ENCODE measurements at places on chromosomes 1 and 21.
A peak's percentile ranks its signal among the peaks of the same experiment; 100 is the strongest.

DNA sequence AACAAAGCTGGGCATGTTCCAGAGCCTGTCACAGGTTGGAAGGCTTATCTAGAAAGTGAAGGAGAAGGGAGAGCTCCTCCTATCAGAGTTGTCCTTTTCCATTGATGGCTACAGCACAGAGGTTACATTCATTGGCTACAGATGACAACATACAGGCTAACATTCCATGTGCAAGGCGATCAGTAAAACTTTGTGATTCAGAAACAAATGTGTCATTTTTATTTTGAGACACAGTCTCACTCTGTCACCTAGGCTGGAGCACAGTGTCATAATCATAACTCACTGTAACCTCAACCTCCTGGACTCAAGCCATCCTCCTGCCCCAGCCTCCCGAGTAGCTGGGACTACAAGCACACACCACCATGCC is 32.6 kb downstream of the TRIM67 start:
- no peak for DNase-seq

- no peak for DNase-seq
Measured at GRCh38 chr1:61372944-61373343, 290.6 kb downstream of the NFIA start.

DNA sequence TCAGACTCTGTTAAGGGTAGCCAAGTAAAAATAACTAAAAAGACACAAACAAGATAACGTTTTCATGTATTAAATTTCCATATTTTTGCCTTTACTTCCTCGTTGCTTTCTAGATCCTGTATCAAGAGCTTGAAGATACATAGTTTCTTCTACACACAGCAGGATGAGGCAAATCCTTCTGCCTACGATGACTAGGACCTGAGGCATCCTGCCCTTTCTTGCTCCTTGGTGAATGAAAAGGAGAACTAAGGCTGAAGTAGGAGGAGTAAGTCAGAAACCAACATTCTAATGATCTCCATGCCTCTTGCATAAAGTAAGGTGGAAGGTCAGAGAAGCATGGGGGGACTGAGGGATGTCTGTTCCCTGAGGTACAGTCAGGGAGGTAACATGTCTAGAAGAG is 102.6 kb downstream of the GPATCH2 start:
- DNase-seq, result no peak

DNA sequence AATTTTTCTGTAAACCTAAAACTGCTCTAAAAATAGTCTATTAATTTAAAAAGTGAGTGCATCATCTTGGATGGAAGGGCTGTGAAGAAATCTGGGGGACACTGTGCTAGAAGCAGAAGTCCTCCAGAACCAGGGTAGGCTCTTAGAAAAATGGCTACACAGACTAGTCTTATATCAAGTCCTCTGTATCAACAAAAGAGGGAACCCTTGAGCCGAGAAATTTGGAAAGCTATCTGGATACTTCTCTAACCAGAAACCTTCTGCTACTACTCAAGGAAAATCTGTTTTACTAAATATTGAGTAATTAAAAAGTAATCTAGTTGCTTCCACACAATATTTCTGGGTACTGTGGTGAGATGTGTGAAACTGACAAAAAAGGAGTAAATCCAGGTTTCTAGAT is 92.1 kb downstream of the WDR3 start:
- DNase-seq, result no peak

DNA sequence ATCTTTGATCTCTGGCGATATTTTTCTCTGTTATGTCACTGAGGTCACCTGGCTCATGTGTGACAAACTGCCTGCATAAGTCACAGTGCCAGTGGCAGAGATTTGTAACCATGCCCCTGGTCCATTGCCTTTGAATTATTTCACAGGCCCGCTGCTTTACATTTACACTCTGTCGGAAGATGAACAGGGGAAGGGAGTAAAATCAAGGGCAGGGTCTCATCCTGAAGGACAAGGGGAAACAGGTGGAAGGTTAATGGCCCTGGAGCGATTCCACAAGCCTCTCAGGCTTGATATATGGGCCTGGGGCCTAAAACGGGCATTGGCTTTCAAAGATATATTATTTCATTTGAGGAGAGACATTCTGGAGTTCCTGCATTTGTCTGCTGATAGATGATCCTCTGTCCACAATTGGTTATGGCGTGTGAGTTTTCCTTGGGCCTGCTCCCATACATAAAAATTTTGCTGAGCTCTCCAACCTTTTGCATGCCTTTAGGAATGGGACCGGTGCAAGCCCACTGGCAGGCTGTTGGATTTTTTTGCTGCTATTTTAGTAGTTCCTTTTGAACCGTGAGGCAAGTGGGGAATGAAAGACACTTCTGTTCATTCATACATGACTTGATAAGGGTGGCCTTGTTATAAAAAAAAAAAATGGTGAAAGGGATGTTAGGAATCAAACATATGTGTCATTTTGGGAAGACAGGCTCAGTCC is 51.9 kb downstream of the NR5A2 start:
- no peak for DNase-seq

DNA sequence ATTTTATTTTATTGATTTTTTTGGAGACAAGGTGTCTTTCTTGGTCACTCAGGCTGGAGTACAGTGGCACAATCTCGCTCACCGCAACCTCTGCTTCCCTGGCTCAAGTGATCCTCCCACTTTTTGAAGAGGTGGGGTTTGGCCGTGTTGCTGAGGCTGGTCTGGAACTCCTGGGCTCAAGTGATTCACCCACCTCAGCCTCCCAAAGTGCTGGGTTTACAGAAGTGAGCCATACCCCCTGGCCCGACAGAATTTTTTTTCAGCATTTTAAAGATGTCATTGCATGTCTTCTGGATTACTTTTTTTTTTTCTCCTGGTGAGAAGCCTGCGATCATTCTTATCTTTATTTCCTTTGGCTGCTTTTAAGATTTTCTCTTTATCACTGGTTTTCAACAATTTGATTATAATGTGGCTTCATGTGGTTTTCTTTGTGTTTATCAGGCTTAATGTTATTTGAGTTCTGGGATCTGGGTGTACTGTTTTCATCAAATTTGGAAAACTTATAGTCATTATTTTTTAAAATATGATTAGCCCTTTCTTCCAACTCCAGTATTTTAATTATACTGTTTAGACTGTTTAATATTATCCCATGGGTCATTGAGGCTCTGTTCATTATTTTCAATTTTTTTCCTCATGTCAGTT is 23.1 kb upstream of the PTBP2 start:
- no peak for DNase-seq

DNA sequence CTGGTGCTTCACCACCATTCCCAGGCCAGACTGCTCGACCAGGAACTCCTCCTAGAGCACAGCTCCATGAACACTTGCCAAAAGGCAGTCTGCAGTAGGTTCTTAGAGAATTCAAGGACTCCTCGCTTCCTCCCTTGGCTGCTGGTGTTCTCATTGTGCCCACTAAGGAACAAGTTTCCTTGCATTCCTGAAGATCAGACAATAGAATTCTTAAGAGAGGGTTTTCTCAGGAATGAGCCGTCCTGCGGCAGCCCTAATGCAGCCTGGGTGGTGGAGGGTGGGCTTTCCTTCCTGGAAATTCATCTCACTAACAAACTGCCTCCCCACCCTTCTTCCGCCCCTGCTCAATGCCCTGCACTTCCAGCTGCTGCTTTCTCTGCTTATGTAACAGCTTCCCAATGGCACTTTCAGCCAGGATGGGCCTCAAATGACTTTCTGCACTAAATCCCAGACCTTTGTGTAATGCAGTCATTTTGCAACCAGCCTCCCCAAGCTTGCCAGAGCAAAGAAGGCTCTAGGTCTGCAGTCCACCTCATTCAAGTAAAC is 287.9 kb downstream of the PLPP3 start:
- no peak for DNase-seq

DNA sequence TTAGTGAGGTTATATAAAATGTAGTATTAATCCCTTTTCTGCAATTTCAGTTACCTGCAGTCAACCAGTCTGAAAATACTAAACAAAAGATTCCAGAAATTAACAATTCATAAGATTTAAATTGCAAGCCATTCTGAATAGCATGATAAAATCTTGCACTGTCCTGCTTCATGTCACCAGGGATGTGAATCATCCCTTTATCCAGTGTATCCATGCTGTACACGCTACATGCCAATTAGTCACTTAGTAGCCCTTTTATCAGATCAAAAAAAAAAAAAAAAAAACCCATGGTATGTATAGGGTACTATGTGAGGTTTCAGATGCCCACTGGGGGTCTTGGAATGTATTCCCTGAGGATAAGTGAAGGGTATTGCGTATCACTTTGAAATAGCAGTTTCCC is 191.3 kb upstream of the HP1BP3 start:
- no peak for DNase-seq

- DNase-seq, result no peak
Measured at GRCh38 chr1:53324321-53324720, 3.5 kb downstream of the LRP8 start.

GRCh38 chr1:94734963-94735901 is 84.9 kb upstream of the SLC44A3 start:
- peak; percentile 85 for DNase-seq

DNA sequence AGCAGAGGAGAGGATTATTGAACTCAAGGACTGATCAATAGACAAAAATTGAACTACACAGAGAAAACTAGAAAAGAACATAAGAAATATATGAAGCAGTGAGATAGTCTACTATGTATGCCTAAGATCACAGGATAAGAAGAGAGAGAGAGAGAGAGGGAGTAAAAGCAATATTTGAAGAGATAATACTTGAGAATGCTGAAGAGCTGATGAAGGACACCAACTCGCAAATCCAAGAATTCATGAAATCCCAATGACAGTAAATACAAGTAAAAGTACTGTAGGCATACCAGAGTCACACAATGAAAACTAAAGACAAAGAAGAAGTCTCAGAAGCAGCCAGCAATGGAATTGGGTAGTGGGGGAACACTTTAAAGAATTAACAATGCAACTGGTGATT is 260.1 kb upstream of the SPAG17 start:
- DNase-seq, result no peak

DNA sequence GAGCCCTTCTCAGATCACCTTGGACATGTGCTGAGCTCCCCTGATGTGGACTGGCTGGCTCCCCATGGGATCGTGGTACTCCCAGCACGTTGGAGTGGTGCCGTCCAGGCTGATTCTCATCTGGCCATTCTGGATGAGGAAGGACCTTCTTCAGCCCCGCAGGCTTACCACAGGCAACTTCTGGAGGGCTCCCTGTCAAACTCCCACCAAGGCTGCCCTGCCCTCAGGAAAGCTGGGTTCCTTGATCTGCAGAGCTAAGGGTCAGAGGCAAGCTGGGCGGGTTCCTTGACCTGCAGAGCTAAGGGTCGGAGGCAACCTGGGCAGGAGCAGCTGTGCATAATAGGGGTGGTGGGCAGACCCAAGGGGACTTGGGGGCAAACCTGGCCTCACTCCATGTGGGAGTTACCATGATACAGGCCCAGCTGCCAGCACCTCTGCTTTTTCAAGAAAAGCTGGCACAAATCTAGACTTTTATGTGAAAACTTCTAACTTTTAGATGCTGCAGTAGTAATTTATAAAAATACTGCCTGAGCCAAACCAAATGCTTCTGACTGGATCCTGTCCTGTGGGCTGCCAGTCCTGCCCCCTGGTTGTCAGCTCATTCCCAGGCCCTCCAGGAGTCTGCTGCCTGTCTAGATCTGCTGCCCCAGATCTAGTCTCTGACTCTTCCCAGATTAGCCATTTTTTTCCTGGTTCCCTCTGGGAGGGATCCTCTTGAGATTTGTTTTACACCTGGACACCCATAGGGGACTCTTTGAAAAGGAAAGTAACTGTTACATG is 5.6 kb upstream of the THEM5 start:
- DNase-seq, result no peak

- no peak for DNase-seq
Measured at GRCh38 chr1:226912587-226913176, 27.4 kb upstream of the COQ8A start.

DNA sequence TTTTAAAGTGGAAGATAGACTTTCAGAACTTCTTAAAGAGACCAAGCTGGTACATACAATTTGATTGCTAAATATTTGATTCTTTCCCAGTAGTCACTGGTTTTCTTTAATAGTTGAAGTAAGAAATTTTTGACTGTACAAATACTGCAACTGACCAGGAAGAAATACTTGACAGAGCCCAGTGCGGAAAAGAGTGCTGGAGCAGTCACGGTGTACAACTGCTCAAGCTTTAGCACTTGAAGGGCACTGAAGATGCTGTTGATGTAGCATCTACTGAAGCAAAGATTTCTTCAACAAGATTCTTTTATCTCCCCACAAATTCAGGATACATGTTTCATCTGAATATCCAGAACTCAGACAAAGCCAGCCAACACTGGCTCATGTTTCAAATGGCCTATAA is 41.5 kb downstream of the SLC35F3 start:
- DNase-seq, result no peak

- DNase-seq, result no peak
Measured at GRCh38 chr1:97875996-97876395, 44.8 kb downstream of the DPYD start.

GRCh38 chr1:88984569-88984968 is 7.9 kb downstream of the KYAT3 start:
- no peak for DNase-seq

DNA sequence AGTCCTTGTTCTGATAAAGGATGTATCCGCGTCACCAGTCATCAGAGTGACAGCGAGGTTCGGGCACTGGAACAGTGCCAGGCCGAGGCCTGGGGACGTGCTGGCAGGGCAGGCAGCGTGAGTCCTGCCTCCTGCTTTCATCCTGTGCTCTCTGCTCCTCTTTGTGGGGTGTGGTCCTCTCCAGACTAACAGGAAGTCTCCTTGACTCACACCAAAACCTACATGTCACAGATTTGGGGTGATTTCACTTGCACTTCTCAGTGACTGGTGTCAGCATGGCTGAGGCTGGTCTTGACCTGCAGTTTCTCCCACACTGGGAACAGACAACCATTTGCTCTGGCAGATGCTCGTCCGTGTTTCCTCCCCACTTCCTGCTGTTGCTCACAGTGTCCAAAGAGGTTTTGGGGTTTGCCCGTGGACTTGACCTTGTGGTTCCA is 8.8 kb upstream of the NLRP3 start:
- no peak for DNase-seq

DNA sequence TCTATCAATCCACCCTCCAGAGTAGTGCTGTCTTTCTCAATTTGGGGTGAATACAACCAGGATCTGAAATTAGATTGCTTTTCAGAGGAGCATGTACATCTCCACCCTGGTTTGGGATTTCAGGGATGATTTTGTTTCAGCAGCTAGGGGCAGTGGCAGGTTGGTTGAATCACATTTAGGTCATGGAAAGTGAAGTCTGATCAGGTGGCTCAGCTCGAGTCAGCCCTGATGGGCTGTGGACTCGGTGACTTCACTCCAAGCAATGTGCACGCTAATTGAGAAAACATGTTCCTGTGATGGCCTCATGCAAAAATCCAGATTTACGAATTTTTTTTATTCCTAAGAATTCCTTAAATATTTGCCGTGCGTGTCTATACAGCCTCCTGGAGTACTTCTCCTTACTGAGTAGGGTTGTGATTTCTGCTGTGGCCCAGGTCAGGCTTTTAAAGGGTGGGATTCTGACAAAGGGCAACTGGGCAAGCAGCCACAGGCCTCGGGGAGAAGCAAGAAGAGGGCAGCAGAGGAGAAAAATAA is 7.5 kb downstream of the NGF start:
- peak; percentile 95 for DNase-seq

- no peak for DNase-seq
Measured at GRCh38 chr1:40058453-40059337, 18.2 kb downstream of the CAP1 start.

DNA sequence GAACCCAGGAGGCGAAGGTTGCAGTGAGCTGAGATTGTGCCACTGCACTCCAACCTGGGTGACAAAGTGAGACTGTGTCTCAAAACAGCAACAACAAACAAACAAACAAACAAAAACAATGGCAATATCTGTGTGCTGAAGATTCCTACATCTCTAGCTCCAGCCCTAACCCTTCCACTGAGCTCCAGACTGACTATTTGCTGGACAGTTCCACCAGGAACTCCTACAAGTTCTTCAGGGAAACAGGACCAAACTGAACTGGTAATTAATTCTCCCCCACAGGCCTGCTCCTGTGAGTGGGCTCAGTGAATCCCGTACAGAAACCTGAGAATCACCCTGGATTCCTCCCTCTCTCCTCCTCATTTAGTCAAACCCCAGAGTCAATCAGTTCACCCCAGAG is 1.5 kb downstream of the SERPINC1 start:
- no peak for DNase-seq
